ENCODE measurements at places on chromosomes 6 and 20.

GRCh38 chr20:53664121-53664520 is 70.5 kb upstream of the ZNF217 start:
- no peak for DNase-seq

- no peak for DNase-seq
Observed at GRCh38 chr6:89008001-89008814, 44.8 kb upstream of the RNGTT start.

GRCh38 chr6:44020148-44020547 is 107.1 kb downstream of the MRPL14 start:
- DNase-seq = no peak

- no peak for DNase-seq
Observed at GRCh38 chr6:44538131-44538806, 150.8 kb downstream of the CDC5L start.

DNA sequence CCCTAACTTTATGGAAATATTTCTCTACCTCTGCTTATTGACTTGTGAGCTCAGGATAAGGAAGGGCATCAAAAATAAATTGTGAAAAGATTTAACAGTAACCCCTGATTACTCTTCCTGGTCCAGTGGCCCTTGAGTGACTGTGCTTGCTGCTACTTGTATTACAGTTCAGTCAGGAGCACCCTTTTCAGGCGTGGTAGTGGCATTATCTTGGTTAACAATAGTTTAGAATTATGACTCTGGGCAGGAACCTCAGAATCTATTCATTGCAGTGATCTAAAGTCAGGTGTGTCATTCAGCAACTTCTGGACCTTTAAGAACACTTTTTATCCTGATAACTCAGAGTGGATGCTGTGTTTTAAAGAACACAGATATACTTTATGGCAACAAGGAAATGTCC is 43.4 kb downstream of the FAM135A start:
- no peak for DNase-seq

DNA sequence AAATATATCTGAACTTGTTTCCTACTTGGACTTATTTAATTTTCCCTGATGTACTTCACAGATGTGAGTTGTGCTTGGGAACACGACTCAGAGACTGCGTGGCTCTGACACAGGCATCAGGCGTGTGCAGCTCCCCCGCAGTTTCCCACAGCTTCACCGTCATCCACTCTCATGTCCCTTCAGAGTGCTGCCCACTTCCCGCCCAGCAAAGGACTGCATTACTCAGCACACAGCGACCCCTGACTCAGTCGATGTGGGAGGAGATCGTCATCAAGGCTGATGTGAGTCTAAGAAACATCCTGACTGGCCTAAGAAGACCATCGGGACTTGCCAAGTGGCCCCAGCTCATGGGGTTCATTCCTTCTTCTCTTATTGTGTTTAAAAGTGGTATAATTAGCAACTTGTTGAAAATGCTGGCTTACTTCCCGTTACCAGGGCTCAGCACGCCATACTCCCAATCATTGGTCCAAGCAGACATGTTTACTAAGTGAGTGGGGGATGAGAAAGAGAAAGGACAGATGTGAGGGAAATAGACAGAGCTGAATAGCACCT is 539.4 kb upstream of the JARID2 start:
- DNase-seq = no peak

DNA sequence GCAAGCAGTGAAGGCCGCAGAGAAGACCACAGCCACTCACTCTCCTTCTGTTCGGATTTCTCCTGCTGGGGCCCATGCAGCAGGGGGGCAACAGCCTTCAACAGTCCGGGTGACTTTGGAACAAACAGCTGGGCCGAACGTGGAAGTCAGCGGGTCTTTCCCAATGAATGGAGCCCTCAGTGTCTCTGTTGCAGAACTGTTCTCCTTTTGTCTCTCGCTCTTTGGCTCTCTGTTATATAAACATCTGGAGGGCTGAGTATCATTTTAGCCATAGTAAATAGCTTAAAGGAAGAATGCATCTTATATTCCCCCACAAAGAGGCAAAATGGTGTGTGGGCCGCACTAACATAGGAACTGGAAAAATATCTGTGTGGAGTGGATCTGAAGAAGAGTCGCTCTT is 136.7 kb upstream of the RALGAPA2 start:
- no peak for DNase-seq

GRCh38 chr20:24829649-24830370 is 119.3 kb upstream of the CST7 start:
- DNase-seq = no peak
